ENCODE measurements at places on chromosomes 16 and 17.

GRCh38 chr17:47720754-47721533, 12.1 kb upstream of the TBX21 start:
- no peak for DNase-seq

DNA sequence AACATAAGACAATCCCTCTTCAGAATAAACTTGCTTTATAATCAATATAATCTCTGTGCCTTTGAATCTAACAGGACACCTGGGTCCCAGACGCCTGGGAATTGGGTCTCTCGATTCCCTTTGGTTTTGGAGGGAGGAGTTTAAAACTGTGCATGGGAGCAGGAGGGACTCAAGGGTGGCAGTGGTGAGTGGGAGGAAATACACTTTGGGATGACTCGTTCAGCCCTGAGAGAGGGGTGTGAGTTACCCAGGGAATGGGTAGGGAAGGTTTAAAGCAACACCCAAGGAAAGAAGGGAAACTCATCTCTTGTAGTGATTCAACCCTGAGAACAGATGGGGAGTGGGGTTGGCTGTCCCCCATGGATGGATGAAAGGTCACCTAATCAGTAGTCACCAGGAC, 1.6 kb downstream of the RANGRF start:
- DNase-seq, result no peak

GRCh38 chr17:50096092-50096491, 941 bp downstream of the PDK2 start:
- no peak for DNase-seq

DNA sequence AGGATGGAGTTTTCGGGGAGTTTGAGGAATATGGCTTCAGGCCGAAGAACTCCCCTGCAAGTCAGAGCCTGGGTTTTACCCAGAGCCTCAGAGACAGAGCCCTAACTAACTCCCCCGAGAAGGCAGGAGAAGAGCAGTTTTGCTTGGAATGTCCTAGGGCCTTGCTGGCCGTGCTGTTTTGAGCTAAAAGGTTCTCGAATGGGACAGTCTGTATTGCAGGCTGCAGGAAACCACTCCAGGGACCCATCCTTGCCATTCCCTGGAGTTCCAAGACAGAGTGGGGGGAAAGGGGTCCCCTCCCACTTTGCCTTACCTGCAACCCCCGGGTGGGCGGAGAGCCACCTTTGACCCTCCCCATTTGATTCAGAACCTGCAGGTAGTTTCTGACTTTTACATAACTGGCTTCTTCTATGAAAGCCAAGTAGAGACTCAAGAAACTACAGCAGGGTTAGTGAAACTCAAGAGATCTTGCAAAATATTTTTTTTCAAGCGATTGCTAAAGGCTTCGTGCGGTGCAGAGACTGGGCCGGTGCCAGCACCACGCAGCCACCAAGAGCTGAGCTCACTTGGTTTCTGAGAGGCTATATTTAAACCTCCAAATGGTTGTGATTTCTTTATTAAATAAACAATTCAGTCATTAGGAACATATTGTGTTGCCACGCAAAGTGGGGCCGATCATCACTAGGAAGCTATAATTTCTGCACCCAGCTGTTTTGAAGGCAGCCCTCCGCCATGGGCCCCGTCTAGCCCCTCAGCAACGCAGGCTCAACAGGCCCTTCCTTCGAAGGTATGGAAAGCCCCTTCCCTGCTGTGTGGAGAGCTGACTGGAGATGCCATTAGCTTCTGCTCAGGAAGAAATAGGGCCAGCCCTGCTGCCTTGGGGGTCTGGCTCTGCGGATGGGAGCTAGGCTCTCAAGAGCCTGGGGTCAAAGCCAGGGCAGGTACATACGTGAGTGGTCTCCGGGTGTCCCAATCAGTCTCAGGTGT, 223.0 kb downstream of the NTN1 start:
- DNase-seq, result no peak

GRCh38 chr16:84836234-84836647, 16.5 kb downstream of the CRISPLD2 start:
- DNase-seq, result no peak

DNA sequence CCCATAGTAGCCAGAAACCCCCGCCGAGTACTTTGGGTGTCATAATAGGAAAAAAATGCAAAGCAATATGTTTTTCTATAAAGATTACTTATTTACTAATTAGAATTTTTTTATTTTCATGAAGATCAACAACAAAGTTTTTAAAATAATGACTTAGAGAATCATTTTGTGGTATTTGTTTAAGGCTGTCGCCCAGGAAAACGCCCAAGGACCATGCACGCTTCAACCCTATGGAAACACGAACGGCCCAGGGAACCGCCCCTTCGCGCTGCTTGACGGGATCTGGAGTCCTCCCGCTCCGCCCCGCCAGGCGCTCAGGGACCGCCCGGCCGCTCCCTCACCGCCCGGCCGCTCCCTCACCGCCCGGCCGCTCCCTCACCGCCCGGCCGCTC, 408 bp upstream of the KPNA2 start:
- no peak for DNase-seq

GRCh38 chr17:39627712-39628516, 1.2 kb downstream of the PPP1R1B start:
- DNase-seq, result peak; percentile 63

GRCh38 chr16:79618692-79619050, 18.1 kb upstream of the MAF start:
- no peak for DNase-seq

GRCh38 chr16:66554021-66554420, 1.6 kb downstream of the CKLF start:
- DNase-seq, result no peak
